T-cell (primary cell): ENCODE measurements at places on chromosomes 7 and 10. TPM values are rescaled to one million over a fixed set of nuclear protein-coding genes. Genes with fewer than 3 reads are reported as not detected.

GRCh38 chr10:118357841-118358240, 15.7 kb upstream of the FAM204A start:
- no peak for DNase-seq

DNA sequence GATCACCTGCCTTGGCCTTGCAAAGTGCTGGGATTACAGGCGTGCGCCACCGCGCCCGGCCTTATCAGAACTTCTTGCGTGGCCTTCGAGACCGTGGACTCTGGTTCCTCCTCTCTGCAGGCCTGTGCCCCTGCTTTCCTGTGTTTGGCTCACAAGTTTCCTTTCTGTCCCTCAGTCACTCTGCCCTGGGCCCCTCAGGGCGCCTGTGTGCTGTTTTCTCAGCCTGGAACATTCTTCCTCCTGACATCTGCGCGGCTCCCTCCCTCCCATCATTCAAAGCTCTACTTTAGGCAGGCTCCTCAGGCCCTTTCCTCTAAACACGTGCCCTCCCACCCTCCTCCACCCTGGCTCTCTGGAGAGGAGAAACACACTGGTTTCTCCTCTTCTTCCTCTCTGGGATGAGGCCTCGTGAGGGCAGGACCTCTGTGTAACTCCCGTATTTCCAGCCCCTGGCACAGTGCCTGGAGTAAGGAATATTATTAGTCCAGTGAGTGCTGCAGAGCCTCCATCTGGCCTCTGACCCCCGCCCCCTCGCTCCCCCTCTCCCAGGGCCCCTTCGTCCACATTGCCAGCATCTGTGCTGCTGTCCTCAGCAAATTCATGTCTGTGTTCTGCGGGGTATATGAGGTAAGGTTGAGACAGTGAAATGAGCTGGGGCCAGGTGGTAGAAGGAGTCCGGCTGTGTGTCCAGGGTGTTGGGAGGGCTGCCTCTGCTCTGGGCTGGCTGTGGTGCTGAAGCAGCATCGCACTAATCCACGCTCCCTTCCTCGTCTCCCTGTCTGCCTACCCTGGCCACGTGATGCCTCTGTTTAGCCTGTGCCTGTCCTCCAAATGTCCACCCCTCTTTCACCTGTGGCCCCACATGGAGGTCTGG, 7.1 kb downstream of the CLCN1 start:
- DNase-seq = no peak

GRCh38 chr10:20202337-20202736, 386.1 kb downstream of the PLXDC2 start:
- DNase-seq = no peak

Gene RET
- not detected for total RNA-seq
